HS-5 (cell line): ENCODE measurements at places on chromosomes 7 and 10.

- no peak for DNase-seq
These were observed 40.9 kb downstream of the CDH23 start for GRCh38 chr10:71437537-71438092.

DNA sequence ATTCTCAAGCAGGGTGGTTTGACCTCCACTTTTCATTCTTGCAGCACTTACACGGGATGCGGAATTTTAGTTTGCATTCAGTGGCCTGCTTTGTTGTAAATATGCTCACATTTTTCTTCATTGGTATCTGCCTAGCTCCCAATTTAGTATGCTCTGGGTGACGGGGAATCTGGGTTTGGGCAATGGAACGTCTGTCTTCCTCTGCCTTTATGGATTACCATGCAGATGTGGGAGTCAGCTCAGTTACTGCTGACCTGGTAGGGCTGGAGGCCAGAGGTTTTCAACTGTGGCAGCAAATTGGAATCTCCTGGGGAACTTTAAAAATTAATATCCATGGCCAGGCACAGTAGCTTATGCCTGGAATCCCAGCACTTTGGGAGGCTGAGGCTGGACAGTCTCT is 161.6 kb downstream of the CAMK1D start:
- DNase-seq = no peak

DNA sequence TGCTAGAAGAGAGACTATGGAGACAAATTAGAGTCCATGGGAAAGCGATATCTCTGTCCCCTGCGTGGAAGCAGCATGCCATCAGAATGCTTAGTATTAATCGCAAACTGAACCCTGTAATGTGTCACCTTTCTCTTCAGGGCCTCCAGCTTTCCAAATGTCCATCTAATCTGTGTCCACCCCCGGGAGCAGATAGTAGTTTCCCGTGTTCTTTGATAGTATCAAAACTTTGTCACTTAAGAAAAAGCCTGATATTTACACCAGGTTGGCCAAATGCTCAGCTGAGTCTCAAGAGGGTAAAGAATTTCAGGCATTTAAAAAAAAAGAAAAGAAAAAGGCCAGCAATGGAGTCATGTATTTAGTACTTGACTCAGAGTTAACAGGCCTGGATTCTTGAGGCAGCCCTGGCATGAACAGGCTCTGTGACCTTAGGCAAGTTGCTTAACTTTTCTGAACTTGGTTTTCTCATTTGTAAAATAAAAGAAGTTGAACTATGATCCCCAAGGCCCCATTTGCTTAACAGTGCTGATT is 10.4 kb upstream of the GSAP start:
- DNase-seq = no peak

DNA sequence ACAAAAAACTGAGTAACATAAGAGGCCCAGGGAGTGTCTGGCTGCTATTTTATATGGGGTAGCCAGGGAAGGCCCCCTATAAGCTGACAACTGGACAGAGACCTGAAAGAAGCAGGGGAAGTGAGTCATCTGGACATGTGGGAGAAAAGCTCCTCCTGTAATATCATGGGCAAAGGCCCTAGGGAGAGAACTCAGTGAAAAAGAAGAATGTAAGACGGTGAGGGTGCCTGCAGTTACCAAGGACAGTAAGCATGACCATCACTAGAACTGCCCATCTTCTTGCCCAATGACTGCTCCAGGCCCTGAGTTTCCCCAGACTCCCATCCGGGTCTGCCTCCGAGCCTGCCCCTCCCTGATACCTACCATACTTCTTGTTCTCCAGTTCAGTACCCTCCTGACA is 2.3 kb downstream of the ELMO1 start:
- DNase-seq = no peak
